ENCODE measurements at places on chromosomes 1 and 21.

DNA sequence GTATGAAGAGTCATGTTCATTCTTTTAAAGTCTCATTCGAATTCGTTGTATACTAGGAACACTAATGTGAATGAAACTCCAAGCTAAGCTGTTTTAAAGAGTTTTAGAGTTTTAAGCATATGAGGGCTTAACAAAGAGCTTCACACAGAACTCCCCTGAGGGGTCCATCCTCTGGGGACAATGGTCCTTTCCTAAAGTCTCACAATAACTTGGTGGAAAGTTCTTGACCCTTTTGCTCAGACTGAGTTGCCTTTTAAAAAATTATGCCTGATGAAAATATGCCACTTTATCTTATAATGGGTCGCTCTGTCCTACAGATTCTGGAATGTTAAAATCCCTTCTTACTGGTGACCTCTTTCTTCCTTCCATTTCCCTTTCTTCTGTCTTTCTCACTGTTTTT is 64.3 kb downstream of the RGL1 start:
- DNase-seq, result no peak

DNA sequence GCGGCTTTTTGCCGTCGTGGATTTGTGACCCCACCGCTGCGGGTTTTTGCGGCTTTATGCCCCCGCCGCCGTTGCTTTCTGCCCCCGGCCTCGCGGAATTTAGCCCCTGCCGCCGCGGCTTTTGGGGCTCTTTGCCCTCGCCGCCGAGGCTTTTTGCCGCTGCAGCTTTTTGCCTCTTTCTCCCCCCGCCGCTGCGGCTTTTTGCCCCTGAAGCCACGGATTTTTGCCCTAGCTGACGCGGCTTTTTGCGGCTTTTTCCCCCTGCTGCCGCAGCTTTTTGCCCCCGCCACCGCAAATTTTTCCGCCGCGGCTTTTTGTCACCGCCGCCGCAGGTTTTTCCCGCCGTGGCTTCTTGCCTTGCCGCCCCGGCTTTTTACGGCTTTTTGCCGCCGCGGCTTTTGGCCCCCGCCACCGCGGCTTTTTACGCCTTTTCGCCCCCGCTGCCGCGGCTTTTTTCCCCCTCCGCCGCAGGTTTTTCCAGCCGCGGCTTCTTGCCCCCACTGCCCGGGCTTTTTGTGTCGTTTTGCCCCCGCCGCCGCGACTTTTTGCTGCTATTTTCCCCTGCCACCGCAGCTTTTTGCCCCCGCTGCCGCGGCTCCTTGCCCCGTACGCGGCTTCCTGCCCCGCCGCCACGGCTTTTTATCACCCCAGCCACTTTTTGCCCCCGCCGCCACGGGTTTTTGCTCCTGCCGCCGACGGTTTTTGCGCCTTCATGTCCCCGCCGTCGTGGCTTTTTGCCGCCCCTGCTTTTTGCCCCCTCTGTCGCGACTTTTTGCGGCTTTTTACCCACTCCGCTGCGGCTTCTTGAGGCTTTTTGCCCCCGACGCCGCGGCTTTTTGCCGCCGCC is 3933.6 kb downstream of the SRGAP2C start:
- DNase-seq, result no peak

GRCh38 chr1:243917177-243917862 is 67.3 kb upstream of the AKT3 start:
- peak; percentile 100 for DNase-seq

GRCh38 chr1:150332651-150333290 is 11.4 kb downstream of the PRPF3 start:
- DNase-seq, result no peak

GRCh38 chr1:29808141-29808995 is 572.0 kb downstream of the PTPRU start:
- DNase-seq, result no peak

- no peak for DNase-seq
Measured at GRCh38 chr1:224542783-224543440, 73.2 kb upstream of the CNIH3 start.
